Stimulated activated CD4-positive, alpha-beta T cell treated with anti-CD3 and anti-CD28 coated beads, Interleukin-4, amount 100 ng/mL, for 4 hours (primary cell): ENCODE measurements at places on chromosomes 5 and 9.

- DNase-seq, result no peak
Measured at GRCh38 chr5:127561254-127561653, 43.8 kb downstream of the PRRC1 start.

GRCh38 chr5:168529374-168530234, 499 bp downstream of the FBLL1 start:
- no peak for DNase-seq

DNA sequence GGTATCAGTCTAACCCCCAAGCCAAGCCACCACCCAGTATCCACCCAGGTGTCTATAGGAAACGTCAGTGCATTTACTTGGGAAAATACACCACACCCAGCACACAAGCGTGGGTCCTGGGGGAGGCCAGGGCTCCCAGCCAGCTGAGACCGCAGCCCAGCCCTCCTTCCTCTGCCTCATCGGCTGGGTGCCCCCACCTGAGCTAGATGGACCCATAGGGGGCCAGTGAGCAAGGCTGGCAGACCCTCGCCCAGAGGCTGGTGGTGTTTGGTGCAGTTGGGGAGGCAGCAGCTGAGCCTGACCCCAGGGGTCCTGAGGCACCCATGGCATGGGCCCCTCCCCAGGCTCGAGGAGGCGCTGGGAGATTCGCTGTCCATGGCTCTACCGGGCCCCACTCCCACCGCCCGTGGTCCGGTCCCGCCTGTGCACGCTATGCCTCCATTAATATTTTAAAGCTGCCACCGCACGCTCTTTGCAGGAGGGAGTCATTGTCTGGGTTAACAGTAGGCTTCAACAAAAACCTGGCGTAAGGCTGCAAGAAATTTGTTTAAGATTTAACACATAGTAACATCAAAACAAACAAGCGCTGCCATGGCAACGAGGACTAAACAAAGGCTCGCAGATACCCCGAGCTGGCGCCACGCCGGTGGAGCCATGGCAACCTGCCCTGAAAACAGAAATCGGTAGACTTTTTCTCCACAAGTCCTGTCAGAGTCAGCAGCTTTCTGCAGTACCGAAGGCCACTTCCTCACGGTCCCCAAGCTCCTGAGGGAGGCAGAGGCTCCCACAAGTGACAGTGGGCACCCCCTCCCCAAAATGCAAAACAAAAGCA, 20.6 kb downstream of the TPPP start:
- DNase-seq, result peak; percentile 42

- DNase-seq, result no peak
Measured at GRCh38 chr9:116327701-116328405, 174.3 kb downstream of the PAPPA start.

GRCh38 chr5:137734962-137735554, 831 bp downstream of the KLHL3 start:
- no peak for DNase-seq

- no peak for DNase-seq
Measured at GRCh38 chr5:177169271-177169670, 35.7 kb downstream of the NSD1 start.

DNA sequence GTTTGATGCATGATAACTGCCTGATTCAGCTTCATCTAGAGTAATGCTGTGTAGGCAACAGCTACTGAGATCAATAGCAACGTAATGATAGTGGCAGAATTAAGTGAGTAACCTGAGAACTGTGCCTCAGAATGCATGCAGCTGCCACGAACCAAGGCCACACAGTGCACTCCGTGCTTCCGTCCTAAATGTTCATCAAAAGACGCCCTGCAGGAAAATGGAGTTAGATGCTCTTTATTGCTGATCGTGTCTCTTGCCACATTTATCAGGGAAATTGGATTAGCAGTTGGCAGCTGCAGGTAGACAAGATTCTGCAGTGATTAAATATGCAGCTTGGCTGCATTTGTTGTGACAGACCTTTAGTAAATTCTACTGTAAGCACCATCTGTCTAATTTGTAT, 107.7 kb upstream of the TLX3 start:
- DNase-seq, result no peak

GRCh38 chr9:38393128-38393796, 760 bp downstream of the ALDH1B1 start:
- DNase-seq, result no peak

- DNase-seq, result no peak
Measured at GRCh38 chr9:112034216-112034611, 137.6 kb downstream of the UGCG start.

GRCh38 chr9:121185774-121186403, 15.8 kb downstream of the RAB14 start:
- DNase-seq, result no peak

DNA sequence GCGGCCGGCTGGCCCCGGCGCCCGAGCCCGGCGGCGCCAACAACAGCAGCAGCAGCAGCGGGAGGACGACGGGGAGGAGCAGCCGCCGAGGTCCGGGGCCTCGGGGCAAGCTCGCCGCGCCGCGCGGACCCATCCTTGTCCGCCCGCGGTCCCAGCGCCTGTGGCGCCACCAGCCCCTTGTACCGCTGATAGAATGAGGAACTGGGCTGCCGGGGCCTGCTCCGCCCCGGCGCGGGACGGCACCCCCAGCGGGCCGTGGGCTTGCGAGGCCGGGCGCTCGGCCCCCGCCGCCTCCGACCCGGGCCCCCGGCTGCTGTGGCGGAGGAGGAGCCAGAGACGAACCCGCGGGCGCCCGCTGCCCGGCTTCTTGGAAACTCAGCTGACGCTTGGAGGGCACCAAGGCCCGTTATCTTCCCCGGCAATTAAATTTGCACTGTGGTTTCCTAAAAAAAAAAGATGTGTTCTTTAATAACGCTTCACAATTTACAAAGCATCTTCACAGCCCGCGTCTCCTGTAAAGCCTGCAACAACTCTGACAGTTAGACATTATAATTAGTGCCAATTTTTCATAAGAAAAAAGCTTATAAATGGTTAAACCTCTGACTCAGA, at the start of gene ARSB:
ARSB (minus strand) TSS at position 195 of the 609 bp plus-strand sequence; CDS start at position 133, 62 bp downstream.
- peak; percentile 39 for DNase-seq
